ENCODE measurements at places on chromosomes 5 and 9.

- no peak for DNase-seq
Measured at GRCh38 chr5:132470596-132470995, 20.0 kb downstream of the IRF1 start.

- no peak for DNase-seq
Measured at GRCh38 chr5:179863449-179864085, 5.0 kb upstream of the MRNIP start.

GRCh38 chr5:158773161-158773560 lies 326.6 kb downstream of the EBF1 start:
- no peak for DNase-seq

DNA sequence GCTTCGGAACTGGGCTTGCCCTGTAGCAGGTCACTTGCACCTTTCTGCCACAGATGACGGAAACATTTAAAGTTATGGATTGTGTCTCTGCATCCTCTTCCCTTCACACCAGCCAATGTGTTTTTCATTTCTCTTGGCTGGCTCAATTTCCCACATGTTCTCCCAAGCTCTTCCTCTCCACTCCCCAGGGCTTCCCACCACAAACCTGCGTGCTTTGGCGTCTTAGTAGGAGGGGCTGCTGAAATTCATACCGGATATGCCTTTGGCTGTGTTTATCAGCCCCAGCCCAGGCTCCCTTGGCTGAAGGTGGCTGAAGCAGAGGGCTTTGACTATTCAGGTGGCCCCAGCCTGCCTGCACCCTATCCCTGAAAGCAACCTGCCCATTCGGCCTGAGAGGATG lies 32.1 kb downstream of the ADRB2 start:
- DNase-seq: no peak

GRCh38 chr5:77641397-77641943 lies 3.0 kb upstream of the OTP start:
- no peak for DNase-seq

DNA sequence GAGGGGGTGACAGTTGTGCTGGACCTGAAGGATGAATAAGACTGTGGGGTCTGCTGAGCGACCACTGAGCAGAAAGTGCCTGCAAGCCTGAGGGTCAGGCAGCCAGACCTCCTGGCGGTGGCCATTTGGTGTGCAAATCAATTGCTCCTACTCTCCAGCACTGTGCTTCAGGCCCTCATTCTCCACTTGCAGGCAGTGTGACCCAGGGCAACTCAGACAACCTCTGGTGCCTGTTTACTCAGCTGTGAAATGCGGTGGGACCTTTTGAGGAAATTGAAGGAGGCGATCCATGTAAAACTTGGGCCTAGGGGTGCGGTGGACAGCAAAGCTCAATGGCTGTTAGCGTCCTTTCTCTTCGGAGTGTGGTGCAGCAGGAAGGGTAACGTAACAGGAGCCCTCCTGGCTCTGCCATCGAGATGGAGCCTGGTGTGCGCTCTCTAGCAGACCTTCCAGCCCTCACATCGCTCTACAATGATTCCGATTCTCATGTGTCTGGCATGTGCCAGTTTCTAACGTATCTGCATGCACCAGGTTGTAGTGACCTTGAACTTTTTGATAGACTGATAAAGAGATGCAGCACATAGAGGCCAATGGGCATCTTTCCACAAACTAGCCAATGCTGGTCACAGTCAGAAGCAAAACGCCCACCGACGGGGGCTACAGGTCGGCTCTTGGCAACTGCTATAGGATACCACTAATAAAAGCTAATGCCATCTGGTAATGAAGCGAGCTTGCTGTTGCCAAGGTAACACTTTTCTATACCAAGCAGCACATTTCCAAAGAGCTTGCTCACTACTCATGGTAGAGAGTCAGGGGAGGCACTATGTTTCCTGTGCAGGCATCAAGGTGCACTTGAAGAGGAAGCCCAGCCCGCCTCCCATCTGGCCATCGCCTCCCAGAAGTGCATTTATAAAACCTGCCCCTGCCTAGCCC lies 159.7 kb upstream of the RAPGEF1 start:
- DNase-seq: no peak

DNA sequence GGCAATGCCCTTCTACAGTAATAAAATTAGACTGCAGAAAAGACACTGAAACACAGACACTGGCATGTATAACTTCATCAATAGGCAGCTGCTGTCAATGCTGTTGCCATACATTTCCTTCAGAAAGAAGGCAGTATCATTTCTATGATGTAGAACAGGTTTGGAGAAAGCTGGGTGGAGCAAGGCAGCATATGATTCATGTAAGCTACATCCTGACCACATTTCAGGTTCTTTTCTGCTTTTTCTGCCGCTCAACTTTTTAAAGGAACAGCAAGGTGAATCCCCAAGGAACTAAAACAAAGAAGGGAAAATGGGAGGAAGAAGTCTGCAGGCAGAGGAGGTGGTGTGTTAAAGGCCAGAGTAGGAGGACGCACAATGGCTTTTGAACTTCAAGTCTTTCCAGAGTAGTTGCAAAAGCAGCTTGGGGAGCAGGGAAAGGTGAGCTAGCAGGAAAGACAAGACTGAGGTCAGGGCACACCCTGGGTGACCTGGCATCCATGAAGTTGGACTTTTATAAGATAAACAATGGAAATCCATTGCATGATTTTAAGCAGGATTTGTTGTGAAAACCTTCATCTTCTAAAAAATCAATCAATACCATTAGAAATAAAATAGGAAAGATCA lies 142.1 kb downstream of the MED10 start:
- no peak for DNase-seq
